Stimulated activated CD8-positive, alpha-beta memory T cell treated with anti-CD3 and anti-CD28 coated beads, Interleukin-2, amount 100 ng/mL, for 1 hour (primary cell): ENCODE measurements at places on chromosomes 2 and 18.

DNA sequence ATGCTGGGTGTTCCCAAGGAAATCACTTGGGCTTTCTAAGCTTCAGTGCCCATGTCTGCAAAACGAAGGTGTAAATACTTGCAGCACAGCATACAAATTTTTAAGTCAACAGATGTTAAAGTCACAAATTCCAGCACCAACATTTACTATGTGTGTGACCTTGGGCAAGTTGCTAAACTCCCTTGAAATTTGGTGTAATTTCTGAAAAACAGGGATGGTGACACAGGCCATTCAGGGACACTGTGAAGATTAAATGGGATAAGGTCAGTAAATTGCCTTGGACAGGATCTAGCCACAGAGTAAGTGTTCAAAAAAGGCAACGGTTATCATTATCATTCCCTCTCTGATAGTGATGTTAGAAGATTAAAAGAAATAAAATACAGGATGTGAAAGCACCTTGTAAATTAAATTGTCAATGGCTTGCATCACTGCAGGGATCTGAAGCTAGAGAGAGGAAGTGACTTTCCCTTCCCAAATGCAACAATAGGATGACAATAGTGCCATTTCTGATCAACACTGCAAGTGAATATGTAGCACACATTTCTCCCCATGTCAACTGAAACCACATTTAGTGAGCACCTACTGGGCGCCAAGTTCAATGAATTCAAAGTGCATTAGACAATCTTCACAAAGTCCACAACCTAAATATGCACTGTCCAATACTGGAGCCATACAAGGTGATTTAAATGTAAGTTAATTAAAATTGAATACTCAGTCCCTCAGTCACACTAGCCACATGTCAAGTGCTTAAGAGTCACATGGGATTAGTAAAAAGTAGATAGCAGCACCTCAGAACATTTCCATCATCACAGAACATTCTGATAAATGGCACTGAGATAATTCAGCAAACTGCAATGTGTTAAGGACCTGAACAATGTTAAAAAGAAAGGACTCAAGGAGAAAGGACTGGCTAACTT, 81.2 kb downstream of the STK39 start:
- DNase-seq = no peak

DNA sequence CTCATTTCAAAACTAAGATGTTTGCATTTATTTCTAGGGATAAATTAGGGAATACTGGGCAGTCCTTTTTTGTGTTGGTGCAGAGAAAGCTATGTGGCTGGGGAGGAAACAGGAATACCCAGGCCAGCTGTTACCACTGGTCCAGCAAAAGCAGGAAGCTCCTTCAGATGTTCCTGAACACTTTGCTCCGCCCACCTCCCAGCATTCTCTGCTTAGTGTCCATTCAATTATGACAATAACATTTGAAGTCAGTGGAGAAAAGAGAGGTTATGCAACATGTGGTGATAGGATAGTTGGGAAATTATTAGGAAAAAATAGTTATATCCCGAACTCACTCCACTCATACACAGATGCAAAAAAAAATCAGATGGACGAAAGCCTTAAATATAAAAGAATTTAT, 22.1 kb upstream of the ARPC2 start:
- DNase-seq = no peak

GRCh38 chr2:54666634-54667265, 56.7 kb upstream of the EML6 start:
- DNase-seq = no peak

DNA sequence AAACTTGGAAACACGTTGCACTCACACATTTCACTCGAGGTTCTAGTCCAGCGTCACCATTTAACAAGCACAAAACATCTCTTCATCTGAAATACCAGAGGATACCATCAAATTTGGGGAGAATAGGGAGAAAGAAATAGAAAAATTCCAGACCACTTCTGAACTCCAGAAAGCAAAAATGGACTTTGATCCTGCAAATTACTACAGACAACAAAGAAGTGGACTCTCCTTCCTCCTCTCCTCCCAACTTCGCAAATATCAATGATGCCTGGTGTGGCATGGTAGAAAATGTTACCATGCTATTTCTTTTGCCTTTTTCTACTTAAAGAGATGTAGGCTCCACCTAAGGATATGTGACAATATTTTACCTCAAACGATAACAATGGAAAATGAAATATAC, 13.5 kb downstream of the UXS1 start:
- DNase-seq = no peak

DNA sequence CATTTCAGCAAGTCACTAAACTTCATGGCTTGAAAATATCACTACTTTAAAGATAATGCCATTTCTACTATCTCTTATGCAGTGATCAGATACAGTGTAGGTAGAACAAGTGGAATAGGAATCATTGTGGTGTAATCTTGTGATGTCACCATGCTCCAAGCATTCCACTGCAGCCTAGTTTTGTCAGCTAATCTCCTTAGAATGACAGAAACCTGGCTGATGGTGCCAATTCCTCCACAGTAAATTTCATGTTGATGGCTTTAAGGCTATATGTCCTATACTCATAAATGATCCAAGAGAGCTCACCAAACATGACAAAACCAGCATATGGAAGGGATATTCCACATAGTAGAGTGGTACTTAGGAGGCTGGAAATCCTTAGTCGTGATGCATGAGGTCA, 184.9 kb downstream of the PDE1A start:
- no peak for DNase-seq

- DNase-seq = no peak
Measured at GRCh38 chr2:231379266-231380215, 16.0 kb upstream of the B3GNT7 start.

DNA sequence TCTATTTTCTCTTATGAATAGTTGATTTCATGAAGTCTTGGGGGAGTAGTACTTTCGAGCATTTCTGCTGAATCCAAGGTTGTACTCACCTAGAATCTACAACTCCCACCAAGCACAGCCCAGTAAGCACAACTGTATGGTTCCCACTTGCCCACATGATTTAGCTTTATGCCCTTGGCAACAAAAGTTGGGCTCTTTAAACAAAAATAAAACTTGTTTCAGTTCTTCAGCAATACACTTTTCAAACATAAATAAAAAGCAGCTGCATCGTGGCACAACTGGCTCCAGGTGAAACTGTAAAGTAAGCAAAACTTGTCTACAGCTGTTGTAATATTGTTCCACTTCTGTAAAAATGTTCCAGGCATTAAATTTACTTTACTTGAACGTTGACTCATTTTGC, 99.8 kb upstream of the FSIP2 start:
- no peak for DNase-seq

DNA sequence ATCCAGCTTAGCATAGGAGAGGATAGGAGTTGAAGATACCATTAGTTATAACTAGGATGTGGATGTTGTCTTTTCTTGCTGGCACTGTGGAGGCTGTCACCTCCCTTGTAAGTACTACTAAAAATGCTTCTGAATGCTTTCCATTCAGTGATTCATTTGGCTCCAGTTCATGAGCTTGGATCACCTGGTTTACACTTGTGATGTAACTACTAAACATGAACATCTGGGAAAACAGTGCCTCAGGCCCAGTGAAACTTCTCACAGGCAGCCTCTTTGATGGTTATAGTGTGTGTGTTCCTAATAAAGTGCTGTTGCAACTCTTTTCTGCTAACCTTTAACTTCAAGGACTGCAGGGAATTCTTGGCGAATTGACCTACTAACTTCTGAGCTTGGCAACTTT, 13.0 kb upstream of the SLC9A2 start:
- no peak for DNase-seq

GRCh38 chr2:172995323-172996244, 80.1 kb upstream of the MAP3K20 start:
- no peak for DNase-seq

- DNase-seq = no peak
Measured at GRCh38 chr18:59002974-59003594, 136.6 kb upstream of the SEC11C start.

GRCh38 chr2:160322320-160322719, 122.2 kb upstream of the ITGB6 start:
- DNase-seq = no peak

DNA sequence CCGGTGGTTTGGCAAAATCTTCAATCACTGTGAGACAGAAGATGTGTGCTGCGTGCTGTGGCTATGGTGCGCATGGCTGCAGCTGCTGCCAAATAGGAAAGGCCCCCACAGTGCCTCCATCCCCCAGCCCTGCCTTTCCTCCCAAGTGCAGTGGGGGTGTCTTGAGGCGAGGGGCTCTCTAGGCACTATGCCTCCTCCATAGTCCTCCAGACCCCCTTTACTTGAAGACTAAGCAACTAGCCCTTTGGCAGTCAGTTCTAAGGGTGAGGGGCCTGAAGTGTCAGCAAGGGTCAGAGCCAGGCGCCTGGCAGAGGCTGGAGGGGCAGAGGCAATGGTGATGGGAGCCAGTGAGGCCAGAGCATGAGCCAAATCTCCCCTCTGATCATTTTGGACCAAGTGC, 13.6 kb upstream of the TMEM185B start:
- no peak for DNase-seq

DNA sequence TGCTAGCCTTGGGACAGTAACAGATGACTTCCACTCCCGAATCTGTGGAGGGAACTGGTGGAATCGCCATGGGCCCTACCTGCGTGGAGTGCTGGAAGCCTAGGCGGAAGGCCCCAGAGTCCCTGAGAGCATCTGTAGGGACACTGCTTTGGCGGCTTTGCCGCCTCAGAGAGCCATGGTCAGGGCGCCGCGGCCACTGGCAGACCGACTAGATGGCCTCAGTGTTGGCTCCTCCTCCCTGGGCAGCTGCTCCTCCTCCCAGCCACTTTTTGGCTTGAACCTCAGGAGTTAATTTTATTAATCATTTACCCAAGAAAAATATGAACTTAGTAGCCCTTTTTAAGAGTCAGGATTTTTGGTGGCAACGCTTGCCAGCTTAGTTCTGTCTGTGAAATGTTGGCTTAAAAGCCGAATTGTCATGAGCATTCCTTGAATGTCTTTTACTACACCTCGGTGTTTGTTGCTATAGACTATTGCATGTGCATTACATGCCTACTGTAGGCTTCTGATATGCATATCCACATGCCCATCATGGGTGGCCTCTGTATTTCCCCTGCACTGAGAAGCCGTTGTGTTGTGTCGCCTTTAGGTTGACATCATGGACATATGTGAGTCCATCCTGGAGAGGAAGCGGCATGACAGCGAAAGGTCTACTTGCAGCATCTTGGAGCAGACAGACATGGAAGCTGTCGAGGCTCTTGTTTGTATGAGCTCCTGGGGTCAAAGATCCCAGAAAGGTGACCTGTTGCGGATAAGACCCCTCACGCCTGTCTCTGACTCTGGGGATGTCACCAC, 2.4 kb downstream of the KLF11 start:
- no peak for DNase-seq

GRCh38 chr2:161245261-161245553, 63.0 kb upstream of the PSMD14 start:
- DNase-seq = no peak

- DNase-seq = no peak
Measured at GRCh38 chr2:225891771-225892170, 492.3 kb downstream of the NYAP2 start.

GRCh38 chr2:43133708-43134570, 92.5 kb downstream of the ZFP36L2 start:
- DNase-seq = peak; percentile 51

- no peak for DNase-seq
Measured at GRCh38 chr18:34740101-34740500, 30.0 kb downstream of the DTNA start.

GRCh38 chr2:180364719-180365118, 357.6 kb upstream of the CWC22 start:
- DNase-seq = no peak

- DNase-seq = no peak
Measured at GRCh38 chr2:236752096-236752495, 182.5 kb downstream of the ACKR3 start.

DNA sequence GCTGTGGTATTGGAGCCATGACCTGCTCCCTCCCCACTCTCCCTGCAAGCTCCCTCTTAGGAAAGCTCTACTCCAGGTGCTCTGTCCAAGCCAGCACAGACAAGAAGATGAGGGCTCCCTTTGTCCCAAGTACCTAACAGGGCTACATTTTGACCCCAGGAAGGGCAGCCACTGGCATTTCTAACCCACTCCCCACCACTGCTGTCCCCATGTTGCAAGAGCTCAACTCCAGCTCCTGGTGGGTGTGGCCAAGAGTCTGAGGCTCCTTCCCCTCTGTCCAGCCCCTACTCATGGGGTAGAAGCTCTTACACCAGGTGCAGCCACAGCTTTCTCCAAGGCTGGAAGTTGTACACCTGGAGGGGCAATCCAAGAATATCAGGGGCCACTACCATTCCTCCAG, 127.0 kb upstream of the NPAS2 start:
- DNase-seq = no peak

GRCh38 chr2:6877402-6878304, at the start of gene RSAD2:
RSAD2 (plus strand) TSS chr2:6877777; CDS start chr2:6877801, 24 bp downstream.
- DNase-seq = no peak

- no peak for DNase-seq
Measured at GRCh38 chr2:169670215-169670651, 24.0 kb downstream of the CFAP210 start.

- DNase-seq = no peak
Measured at GRCh38 chr2:200367155-200367554, 60.7 kb downstream of the SPATS2L start.

DNA sequence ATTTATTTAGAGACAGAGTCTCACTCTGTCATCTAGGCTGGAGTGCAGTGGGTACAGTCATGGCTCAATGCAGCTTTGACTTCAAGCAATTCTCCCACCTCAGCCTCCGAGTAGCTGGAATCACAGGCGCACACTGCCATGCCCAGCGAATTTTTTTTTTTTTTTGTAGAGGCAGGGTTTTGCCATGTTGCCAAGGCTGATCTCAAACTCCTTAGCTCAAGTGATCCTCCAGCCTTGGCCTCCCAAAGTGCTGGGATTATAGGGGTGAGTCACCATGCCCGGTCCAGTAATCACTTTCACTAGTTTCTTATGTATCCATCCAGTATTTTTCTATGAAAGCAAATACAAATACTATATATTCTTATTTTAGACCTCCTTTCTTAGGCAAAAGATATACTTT, 24.0 kb downstream of the PRKAG3 start:
- DNase-seq = no peak

DNA sequence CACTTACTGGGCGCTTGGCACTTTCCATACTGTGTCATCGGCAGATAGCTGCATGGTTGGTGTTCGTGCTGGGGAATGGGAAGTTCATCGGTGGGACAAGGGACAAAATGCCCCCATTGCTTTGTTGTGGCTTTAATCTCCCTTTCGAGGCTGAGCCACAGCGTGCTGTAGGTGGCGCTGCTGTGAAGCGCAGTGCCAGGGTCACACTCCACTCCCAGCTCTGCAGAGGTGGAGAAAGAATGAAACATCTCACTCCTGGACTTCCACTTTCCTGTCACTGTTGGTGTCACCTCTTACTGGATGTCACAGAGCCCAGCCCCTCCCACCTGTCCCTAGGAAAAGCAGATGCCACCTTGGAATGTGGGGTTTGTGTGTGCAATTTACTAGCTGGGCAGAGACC, 8.7 kb downstream of the TYMS start:
- no peak for DNase-seq

DNA sequence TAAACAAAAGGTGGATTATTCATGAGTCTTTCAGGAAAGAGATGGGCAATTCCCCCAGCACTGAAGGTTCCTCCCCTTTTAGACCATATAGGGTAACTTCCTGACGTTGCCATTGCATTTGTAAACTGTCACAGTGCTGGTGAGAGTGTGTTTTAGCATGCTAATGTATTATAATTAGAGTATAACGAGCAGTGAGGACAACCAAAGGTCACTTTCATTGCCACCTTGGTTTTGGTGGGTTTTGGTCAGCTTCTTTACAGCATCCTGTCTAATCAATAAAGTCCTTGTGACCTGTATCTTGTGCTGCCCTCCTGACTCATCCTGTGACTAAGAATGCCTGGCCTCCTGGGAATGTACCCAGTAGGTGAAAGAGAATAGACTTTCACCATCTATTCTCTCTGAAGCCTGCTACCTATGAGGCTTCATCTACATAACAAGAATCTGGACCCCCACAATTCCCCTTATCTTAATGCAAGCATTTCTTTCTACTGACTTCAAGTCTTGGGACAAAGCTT, 148.7 kb downstream of the CABLES1 start:
- no peak for DNase-seq
